ENCODE measurements at places on chromosomes 1 and 21. TPM values are rescaled to one million over a fixed set of nuclear protein-coding genes. Genes with fewer than 3 reads are reported as not detected.

- ATAC-seq: no peak
Measured at GRCh38 chr1:86582161-86582560, 35.3 kb downstream of the CLCA4 start.

- no peak for ATAC-seq
Measured at GRCh38 chr1:162159515-162159914, 90.0 kb downstream of the NOS1AP start.

DNA sequence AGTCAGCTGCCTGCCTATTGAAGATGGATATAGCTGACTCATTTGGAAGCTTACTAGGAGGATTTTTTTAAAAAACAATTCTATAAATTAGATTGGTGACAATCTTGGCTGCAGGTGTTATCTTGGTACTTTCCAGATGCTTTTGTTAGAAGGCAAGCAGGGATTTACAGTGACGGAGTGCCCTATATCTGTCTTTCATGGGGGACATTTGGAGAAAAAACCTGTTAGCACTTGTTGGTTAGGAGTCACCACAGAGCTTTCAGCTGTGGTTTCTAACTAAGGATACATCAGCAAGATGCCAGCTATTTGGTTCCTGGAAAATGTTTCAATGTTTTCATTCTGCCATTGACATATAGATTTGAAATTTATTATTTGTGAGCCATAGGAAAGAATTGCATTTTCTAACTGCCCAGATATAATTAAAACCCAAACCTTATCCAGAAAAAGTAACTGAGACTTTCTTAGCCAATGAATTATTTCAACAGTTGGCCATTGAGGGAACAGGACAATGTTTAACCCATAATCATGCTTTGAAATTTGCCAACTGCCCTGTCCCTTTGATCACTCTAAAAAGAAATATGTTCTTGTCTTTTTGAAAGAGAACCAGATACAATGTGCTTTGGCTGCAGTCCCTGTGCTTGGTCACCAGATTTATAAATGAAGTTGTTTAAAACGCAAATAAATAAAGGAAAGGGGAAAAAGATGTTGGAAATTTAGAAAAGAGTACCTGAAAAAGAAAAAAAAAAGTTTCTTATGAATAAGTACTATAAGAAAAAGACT lies 761.0 kb upstream of the CXADR start:
- ATAC-seq: no peak

GRCh38 chr1:247270003-247270402 lies 14.1 kb downstream of the VN1R5 start:
- ATAC-seq: no peak

- no peak for ATAC-seq
Measured at GRCh38 chr1:214370615-214371014, 89.7 kb downstream of the SMYD2 start.

DNA sequence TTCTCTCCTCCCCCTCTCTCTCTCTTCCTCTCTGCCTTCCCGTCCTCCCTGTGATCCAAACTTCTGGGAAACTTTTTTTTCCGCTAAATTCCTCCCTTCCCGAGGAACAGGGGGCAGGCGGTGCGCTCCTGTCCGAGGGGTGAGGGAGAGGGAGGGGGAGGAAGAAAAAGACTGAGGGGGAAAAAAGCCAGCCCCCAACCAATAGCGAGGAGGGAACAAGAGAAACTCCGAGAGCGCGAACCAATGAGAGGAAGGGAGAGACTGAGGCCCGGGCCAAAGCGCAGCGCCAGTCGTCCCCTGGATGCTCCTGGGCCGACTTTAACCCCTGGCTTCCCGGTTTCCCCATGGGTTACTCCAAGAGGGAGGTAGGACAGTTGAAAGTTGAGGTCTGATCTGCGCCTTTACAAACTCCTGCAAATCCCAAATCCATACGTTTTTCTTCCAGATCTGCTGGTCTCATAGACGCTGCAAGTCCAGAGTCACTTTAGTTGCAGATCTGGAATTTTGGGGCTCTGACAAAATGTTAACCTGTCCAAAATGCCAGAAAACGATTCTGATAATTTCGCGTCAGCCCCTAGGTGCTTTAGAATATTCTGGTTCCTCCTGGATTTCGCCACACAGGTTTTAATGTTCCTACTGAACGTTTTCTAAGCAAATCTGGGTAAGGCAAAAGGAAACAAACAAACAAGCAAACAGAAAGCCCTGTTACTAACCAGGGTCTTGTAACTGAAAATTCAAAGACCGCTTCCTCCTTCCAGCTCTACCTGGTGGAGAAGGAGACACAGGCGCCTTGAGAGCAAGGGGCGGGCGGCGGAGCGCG lies at the start of gene TBX15:
Gene TBX15 (minus strand): TSS at position 158 of the 820 bp plus-strand sequence. CDS start 548 bp downstream, outside the sequence.
- no peak for ATAC-seq

DNA sequence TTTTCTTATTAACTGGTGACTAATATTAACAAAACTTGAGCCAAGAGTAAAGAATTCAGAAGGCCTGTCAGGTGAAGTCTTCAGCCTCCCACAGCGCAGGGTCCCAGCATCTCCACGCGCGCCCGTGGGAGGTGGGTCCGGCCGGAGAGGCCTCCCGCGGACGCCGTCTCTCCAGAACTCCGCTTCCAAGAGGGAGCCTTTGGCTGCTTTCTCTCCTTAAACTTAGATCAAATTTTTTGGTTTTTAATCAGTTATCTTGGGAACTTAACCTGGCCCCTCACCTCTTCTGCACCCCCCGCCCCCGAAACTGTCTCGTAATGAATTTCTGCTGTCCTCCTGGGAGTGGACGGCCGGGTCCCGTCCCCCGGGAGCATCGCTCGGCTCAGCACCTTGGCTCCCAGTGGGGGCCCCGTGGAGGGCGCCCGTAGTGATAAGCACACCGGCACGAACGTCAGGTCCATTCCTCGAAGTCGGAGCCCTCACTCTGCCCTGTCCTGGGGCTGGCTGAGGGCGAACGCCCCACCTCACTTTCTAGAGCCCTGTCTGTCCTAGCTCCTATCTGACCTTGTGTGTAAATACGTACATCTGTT lies 29.5 kb upstream of the TRAPPC10 start:
- no peak for ATAC-seq

- ATAC-seq: peak; percentile 77
Measured at GRCh38 chr1:3491291-3492246, 37.1 kb downstream of the ARHGEF16 start.

GRCh38 chr21:26956216-26956615 lies 10.7 kb downstream of the ADAMTS5 start:
- ATAC-seq: no peak

GRCh38 chr21:46118316-46119143 lies 20.6 kb downstream of the COL6A2 start:
- no peak for ATAC-seq

DNA sequence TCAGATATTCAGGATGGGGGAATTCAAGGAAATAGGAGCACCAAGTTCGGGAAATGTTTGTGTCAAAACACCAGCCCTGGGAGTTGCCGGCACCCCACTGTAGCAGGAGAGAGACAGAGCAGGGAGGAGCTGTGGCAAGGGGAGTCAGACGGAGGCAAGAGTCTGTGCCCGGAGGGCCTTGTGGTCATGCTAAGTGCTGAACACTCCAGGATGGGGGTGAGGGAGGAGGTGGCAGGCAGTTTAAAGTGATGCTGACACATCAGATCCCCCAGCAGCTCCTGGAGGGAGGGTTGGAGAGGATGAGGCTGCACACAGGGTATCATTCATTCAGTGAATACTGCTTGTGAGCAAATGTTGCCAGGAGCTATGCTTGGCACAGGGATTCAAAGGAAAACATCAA lies 150.3 kb upstream of the ETV3 start:
- ATAC-seq: no peak

- peak; percentile 28 for ATAC-seq
Measured at GRCh38 chr1:92476071-92476631, 10.6 kb downstream of the GFI1 start.

- ATAC-seq: no peak
Measured at GRCh38 chr1:30034627-30035521, 688.5 kb downstream of the MATN1 start.

Gene C2CD2
- total RNA-seq: 15.6 TPM

Gene TDRKH
- total RNA-seq: 4.4 TPM

Gene CLEC20A
- not detected for total RNA-seq

Gene MFSD2A
- 0.93 TPM for total RNA-seq

Gene RYR2
- 35.3 TPM for total RNA-seq

Gene CFHR1
- total RNA-seq: not detected

Gene PDE9A
- 23.5 TPM for total RNA-seq

Gene UBXN10
- 9.2 TPM for total RNA-seq

Gene SPRR3
- 30.4 TPM for total RNA-seq

Gene FCRL6
- 0.94 TPM for total RNA-seq

Gene FCMR
- 1.6 TPM for total RNA-seq

Data from gastroesophageal sphincter (tissue), 4 donors.